ENCODE measurements at places on chromosomes 4 and X.

GRCh38 chr4:38279077-38279476 is 318.9 kb downstream of the PTTG2 start:
- DNase-seq = no peak

DNA sequence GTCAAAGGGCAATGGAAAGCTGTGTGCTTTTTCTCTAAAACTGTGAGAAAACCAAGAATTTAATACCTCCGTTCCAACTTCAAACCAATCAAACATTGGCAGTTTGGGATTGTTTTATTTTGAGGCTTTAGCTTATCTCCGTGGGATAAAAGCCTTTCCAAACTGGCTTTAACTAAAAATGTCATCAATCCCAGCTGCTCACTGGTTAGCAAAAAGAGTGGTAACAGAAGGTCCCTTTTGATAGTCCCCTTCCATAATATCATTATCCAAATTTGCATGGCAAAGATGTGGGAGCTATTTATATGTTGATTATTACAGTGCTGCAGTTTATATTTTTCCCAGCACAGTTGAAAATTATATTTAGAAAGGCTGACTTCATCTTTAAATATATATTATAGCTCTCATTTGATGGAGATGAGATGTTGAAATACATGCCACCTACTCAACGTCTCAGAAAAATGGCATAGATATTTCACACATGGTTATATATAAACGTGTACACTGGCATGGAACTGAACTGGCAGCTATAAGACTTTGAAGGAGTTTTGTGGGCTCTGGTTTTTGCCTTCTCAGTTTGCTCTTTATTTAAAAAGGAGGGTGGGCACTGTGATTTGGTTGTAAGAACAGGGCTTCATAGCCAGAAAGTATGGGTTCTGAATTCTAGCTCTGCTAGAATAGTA is 707.1 kb upstream of the SLIT2 start:
- DNase-seq = no peak

GRCh38 chr4:37936889-37937498 is 23.2 kb upstream of the PTTG2 start:
- no peak for DNase-seq

DNA sequence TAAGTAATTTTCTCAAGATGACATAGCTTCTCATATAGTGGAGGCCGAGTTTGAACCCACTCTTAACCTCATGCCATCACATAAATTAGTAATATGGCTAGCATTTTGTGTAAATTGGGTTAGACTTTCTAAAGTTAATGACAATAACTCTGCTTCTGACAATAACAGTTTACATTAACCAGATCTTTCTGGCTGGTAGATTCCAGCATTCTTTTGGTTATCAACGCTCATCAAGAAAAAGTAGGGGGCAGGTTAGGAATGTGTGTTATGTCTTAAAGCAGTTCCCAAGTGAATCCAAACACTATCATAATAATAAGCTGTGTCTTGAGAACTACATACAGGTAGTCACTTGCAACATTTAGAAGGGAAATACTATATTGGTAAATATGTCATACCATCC is 162.5 kb downstream of the PRDM5 start:
- DNase-seq = no peak

DNA sequence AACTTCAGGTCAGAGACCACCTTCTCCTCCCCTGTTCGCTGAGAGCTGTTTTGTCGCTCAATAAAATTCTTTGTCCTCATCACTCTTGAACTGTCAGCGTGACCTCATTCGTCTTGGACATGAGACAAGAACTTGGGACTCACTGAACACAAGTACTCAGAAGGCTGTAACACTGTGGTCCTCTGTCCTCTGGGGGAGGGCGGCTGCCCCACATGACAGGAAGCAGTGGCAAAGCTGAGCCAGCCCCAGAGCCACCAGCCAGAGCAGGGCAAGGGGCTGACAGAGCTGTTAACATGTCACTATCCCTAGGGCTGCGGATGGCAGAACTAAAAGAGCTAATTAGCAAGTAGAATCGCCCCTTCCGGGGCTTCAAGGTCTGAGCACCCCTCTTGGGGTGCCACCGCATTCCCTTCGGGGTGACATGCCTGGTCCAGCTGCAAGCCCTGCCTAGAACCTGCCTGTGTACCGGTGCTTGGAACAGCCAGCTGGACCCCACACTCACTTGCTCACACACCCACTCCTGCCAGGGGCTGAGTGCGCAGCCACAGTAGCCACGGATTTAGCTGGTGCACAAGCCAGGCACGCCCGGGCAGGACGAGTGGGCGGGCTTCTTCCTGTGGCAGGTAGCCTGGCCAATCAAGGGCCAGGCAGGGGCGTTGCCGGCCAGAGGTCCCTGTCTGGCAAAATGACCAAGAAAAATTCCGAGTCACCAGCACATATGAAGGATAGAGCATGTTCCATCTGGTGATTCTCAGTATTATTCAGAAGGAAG is 648.6 kb upstream of the AGA start:
- no peak for DNase-seq

GRCh38 chr4:94507708-94508107 is 56.0 kb downstream of the PDLIM5 start:
- no peak for DNase-seq

DNA sequence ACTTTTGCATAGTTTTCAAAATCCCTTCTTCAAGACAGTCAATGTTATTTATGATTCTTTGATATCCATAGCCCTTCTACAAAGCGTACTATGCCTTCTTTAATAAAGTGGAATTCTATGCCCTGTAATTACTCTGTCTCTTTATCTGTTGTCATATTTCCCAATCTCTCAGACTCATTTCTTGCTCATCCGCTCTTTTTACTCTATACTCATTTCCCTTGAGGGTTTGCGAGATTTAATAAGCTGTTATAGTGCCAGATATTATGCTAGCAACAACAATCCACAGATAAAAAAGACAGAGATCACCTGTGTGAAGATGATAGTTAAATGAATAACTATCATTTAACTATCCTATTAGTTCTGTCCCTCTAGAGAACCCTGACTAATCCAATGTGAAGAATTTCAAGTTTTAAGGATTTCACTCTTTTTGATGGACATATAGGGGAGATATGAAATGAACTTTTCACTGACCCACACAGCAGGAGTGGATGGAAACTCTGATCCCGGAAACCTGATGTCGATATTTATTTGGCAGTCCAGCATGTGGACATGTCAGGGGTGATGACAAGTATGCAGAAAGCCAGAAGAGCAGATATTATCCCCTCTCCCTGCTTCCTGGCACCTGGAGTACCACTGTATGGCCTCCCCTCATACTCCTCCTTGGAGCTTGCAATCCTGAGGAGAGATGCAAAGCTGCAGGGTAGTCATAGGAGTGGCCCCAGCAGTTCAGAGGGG is 49.7 kb downstream of the TMEM156 start:
- DNase-seq = no peak

DNA sequence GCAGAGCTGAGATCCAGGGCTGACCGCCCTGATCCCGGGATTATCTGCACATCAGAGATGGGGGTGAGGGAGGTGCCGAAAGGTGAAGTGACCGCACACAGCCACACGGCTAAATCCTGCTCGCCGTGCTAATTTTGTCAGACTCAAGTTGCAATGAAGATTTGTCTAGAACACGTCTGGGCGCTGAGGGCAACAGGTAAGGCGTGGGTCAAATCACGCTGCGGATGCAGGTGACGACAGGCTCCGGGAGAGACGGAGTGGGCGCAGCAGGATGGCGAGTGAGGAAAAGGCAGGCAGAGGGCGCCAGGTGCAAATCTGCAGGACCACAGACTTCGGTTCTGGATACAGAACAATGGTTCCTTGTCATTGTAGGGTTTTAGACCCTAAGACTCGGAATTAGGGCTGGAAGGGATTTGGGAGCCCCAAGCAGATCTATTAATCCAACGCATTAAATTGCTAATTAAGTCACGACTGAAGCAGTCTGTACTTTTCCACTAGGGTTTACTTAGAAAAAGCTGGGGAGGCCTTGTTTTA is 1.9 kb upstream of the TBC1D14 start:
- no peak for DNase-seq

DNA sequence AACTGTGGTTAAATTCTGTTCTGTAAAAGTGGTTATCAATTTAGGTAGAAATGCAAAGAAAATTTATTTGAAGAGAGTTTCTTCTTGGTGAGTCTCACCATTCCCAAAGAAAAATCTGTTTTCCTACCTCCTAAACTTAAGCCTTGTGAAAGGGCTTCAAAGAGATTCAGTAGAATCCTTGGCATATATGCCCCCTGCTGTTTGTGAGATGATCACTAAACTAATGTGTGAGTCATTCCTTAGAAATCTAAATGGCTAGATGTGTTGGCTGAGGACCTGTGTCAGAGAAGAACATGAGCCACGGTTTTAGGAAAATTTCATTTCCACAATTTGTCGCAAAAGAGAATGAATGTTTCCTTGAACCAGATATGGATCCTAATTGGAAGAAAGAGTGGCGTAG is 260.9 kb downstream of the SLC7A11 start:
- no peak for DNase-seq

DNA sequence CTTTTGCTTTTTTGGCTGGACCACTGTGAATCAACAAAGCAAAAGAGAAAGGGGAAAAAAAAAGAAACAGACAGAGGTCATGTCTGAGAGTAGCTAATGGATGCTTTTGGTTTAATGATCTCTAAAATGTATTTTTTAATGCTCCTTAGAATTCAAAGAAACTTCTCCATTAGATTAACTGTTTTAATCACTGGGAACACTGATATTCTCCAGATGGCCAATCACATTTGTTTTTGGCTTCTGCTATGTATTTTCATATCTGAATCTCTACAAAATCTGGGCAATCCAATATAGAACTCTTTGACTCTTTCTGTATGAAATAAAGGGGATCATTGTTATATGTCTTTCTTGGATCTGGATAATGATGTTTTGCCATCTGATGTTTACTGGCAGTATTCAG is 278.2 kb downstream of the ADGRL3 start:
- no peak for DNase-seq

DNA sequence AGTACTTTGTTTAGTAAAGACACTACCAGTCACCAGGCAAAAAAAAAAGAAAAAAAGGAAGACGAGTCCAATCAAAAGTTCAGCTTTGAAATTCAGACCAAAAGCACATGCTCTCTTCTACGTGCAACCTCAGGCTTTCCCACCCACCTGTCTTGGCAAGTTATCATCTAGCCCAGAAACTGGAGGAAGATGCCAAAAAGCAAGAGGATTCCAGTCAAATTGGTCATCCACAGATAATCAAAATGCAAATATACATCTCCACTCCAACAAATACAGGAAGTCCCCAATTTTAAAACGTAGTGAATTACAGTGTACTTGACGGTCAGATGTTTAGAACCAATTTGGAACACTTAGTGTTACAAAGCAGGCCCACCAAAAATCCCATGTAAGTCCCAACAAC is 96.5 kb downstream of the PALLD start:
- no peak for DNase-seq

- no peak for DNase-seq
Observed at GRCh38 chr4:95528388-95528948, 20.3 kb downstream of the UNC5C start.

DNA sequence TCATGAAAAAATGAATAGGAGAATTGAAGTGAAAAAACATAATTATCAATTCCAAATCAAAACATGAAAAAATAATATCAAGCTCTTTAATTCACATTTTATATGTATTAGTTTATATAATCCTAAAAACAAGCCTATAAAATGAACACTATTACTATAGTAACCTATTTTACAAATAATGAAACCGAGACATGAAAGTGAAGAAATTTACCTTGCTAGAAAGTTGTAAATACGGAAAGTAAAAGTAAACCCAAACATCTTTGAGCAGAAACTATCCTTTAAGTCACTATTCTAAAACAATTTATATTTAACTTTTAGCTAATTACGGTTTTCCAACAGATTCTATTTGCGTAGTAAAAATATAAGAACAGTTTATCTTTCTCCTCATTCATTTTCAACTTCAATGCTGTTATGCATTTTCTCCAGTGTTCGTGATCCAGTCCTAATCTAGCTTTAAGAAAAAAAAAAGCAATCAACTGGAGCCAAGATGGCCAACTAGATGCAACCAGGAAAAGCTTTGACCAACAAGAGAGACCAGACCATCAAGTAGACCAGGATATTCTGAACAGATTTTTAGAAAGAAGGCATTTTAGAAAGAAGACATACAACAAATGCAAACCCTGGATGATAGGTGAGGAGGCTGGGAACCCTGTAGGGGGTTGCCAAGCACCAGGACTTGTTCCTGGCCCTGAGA is 67.0 kb downstream of the DDX53 start:
- no peak for DNase-seq

DNA sequence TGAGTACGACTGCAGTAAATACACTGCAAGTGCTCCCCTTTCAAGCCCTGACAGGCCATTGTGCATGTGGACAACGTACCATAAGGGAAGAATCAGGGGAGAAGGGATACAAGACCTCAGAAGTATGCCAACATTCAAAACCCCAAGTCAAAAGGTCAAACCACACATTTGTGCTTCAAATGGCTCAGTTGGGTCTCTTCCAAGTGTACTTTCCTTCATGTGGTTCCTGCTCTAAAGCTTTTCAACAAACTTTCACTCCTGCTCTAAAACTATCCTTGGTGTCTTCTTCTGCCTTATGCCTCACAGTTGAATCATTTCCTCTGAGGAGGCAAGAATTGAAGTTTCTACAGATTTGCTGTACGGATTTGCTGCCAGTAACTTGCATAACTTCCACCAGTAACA is 305.7 kb upstream of the SLIT2 start:
- no peak for DNase-seq

GRCh38 chrX:151621422-151621821 is 57.9 kb downstream of the PASD1 start:
- no peak for DNase-seq

DNA sequence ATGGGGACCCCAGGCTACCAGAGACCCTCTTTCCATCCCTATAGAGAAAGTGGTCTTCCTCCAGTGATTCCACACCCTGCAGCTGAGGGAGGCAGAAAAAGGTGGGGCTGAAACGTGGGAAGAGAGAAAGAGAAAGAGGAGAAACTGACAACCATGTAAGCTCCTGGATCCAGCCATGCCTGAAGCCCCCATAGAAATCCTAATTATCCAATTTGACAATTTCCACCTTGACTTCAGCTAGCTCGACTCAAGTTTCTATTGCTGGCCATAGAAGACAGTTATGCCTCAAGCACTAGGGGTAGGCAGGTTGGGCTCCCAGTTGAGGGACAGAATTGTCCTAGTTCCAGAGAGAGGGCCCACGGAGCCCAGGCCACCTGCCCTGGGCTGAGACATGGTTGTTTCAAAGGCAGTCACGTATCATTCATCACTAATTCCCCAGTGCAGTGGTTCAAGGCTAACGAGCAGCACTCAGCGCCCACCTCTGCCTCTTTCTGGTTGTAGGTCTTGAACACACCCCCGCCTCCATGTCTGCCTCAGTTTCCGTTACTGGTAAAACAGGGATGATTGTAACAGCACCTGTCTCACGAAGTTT is 39.8 kb upstream of the ASMTL start:
- no peak for DNase-seq

- no peak for DNase-seq
Observed at GRCh38 chr4:115484479-115484878, 371.1 kb upstream of the NDST4 start.

- DNase-seq = no peak
Observed at GRCh38 chrX:114712466-114712865, 128.6 kb downstream of the HTR2C start.

DNA sequence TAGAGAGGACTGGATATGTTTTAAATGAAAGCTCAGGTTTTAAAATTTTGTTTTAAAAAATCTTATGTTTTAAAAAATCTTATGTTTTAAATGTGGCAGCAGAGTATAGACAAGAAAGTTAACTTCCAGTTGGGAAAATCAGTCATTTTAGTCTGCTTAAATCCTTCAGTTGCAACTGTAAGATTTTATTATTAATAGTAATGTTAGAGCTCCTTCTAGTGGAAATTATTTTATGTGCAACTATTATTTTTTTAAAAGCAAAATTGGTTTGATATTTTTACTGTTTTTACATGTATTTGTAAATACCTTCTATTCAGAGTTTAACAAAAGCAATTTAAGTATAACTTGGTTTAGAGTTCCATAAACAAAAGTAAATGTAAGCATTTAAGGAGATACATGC is 8.5 kb upstream of the NUDT6 start:
- no peak for DNase-seq
